ENCODE measurements at places on chromosomes 2 and 18. TPM values are rescaled to one million over a fixed set of nuclear protein-coding genes. Genes with fewer than 3 reads are reported as not detected.

GRCh38 chr18:402129-402528 lies 98.4 kb downstream of the COLEC12 start:
- no peak for DNase-seq

Gene HJURP
- 13.2 TPM for total RNA-seq

DNA sequence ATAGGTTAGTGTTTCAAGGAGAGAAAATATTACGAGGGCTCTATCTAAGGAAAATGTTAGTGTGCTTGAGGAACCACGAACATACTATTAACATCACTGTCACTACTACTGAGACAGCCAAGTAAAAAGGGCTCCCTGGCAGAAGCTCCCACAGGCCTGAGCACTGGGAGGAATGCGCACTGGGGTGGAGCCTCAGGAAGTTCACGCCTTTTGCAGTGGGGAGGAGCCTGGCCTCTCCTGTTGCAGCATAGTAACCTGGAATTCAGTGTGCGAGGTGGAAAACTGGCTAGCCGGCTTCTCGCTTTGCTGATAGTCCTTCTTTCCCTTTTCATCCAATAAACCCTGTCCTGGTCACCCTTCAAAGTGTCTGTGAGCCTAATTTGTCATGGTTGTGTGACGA lies 250.3 kb downstream of the ERBB4 start:
- DNase-seq, result no peak

- DNase-seq, result no peak
Observed at GRCh38 chr2:120748310-120748709, 12.6 kb downstream of the GLI2 start.

Gene UGT1A9
- total RNA-seq, result not detected

Gene UPP2
- not detected for total RNA-seq

DNA sequence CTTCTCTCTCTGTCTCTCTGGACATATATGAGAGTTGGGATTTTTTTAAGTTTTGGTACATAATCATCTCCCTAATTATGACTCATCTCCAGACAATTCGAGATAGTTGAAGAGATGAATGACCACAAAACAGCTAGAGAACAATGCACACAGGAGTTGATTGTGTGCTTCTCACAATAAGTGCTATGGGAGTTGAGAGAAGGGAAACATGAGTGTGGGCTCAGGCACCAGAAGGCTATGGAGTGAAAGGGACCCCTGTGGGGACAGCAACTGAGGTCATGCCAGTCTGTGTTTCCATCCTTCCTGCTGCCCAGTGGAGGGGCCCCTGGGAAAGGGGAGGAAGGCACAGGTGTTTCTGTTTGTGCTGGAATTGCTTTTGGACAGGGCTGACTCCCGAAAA lies 6.5 kb upstream of the YWHAQ start:
- DNase-seq, result peak; percentile 79

Gene REG3G
- total RNA-seq, result not detected

Gene GCG
- not detected for total RNA-seq

DNA sequence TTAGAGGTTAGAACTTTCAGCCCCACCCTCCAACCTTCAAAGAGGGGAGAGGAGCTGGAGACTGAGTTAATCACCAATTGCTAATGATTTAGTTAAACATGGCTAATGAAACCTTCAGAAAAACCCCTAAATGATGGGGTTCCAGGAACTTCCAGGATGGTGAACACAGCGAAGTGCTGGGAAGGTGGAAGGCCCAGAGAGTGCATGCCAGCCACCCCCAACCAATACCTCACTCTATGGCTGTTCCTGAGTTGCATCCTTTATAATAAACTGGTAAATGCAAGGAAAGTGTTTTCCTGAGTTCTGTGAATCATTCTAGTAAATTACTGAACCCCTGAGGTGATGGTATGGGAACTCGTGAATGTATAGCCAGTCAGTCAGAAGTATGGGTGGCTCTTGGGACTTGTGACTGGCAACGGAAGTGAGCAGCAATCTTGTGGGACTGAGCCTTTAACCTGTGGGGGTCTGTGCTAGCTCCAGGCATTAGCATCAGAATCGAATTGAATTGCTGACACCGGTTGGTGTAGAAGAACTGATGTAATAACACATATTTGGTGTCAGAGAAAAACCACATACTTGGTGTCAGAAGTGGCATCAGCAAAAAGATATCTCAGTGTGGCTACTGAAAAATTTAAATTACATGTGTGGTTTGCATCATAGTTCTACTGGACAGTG lies 37.4 kb downstream of the NPHP1 start:
- peak; percentile 20 for DNase-seq

DNA sequence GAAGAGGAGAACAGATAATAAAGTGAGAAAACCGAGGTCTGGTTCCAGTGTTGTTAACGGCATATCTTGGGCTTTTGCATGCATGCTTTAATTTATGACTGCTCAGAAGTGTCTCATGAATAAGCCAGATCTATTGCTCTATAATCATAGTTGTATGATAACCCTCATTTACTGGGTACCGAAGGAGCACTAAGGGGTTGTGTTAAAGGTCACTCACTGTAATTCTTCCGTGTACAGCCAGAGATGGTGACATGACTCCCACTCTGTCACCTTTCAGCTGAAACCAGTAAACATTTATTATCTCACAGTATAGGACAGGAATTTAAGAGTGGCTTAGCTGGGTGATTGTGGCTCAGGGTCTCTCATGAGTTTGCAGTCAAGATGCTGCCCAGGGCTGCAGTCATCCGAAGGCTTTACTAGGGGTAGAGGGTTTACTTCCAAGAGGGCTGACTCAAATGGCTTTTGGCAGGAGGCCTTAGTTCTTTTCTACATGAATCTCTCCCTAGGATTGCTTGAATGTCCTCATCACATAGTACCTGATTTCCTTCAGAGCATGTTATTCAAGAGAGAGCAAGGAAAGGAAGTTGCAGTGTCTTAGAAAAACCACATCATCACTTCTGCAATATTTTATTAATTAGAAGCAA lies 107.0 kb downstream of the NAB1 start:
- DNase-seq, result peak; percentile 56

- no peak for DNase-seq
Observed at GRCh38 chr18:53115876-53116585, 776.0 kb downstream of the DCC start.

DNA sequence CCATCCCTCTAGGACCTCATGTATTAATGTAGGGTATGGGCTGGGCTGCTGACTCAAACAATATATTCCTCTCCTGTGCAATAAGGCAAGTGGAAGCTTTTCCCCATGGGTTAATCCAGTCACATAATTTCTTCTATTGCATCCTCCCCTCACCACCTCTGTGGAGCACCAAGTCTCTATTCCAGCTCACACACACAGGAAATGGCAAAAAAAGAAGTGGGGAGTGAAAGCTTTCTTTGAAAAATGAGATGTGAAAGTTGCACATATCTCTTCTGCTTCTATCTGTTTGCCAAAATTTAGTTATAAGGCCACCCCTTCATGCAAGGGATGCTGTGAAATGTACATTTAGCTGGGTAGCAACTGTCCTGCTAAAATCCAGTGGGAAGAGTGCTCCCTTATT lies 121.3 kb downstream of the CDC42EP3 start:
- no peak for DNase-seq

Gene PLEK
- total RNA-seq, result not detected

GRCh38 chr18:7741640-7742039 lies 174.5 kb downstream of the PTPRM start:
- no peak for DNase-seq

DNA sequence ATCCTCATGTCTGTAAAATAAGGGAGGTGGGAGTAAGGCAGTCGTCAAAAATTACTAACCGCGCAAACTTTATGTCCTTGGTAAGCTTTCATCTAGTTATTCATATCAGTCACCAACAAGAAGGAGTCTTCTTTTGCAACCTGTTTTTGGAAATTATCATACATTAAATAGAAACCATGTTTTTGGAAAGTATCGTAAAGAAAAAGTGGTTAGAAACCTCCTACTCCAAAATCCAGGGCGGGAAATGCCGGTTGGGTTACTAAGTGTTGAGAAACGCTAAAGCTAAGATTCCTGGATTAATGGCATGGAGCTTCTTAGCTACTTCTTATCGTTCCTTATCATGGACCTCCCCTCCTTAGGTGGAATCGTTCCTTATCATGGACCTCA lies 778 bp downstream of the BBS5 start:
- DNase-seq, result peak; percentile 61

DNA sequence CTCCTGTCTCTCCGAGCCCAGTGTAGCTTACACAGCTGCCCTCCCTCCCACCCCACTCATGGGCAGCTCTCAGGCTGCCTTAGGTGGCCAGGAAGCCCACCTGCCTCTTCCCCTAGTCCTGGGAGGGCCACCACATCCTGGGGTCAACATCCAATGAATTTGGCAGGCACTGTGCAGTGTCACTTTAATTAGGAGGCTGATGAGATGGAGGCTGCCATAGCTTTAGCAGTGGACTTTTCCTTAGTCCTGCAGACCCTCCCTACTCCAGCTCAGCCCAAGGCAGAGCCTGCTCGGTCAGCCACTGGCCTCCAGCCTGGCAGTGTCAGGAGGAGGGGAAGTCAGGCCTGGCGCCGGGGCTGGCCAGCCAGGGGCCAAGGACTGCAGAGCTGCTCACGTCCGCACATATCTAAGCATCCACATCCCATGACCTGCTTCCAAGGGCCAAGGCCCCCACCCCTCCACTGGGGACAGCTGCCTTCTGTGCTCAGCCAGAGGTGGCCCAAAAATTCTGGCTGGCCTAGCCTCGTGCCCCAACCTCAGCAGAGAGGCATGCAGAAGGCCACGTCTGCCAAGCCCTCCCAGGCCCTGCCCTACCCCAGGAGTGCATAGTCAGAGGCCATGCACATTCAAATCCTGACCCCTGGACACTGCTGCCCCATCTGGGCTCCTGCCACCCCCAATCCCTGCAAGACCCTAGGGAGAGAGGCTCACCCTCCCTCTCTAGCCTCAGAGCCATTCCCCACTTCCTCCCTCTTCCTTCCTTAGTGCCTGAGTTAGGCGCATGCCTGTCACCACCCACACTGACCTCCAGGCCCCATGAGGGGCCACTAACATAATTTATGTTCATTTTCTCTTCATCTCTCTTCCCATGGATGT lies 33.1 kb downstream of the ADRA2B start:
- DNase-seq, result no peak

Gene ITGA6
- 47.7 TPM for total RNA-seq

Gene FBXO48
- 0.38 TPM for total RNA-seq

Gene LINC00305
- total RNA-seq, result not detected

Gene ABHD1
- total RNA-seq, result not detected

Gene FAP
- 269 TPM for total RNA-seq

Gene IL1B
- 0.86 TPM for total RNA-seq

- no peak for DNase-seq
Observed at GRCh38 chr2:4358837-4359236, 655.5 kb downstream of the DCDC2C start.

GRCh38 chr18:24633121-24633520 lies 172.7 kb downstream of the HRH4 start:
- peak; percentile 72 for DNase-seq

GRCh38 chr18:51651761-51652160 lies 454.3 kb upstream of the MEX3C start:
- no peak for DNase-seq

Gene CFAP210
- not detected for total RNA-seq

DNA sequence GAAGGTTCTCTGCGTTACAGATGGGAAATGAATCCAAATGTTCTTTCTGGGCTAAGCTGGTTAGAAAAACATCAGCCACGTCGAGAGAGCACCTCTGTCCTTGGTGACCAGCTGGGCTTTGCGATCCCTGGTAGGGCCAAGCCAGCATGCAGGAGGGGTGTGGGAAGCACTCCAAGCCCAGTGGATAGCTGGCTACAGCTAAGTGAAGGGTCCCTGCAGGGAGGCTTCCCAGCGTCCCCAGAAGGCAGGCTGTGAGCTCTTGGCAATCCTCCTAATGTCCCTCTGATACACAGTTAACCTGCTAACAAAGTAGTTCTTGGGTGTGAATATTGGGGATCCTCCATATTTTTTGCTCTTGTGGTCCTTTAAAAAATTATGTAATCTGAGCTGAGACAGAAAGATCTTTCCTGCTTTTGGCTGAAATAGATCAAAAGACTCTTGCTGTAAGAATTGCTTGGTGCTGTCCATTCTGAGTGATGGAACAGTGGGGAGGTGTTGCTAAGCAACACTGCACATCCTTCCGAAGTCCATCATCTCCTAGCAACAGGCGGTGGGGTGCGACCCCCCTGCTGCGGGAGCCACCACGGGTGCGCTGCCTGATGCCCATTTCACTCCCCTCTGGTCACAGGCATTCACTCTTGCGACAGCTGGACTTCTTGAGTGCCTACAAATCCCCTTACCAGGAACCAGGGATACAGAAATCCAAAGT lies 88.5 kb upstream of the UXS1 start:
- DNase-seq, result no peak

- peak; percentile 92 for DNase-seq
Observed at GRCh38 chr2:102355526-102356380, at the start of gene IL18R1. TSS of gene IL18R1 (plus strand) at chr2:102355796. CDS start at chr2:102362661, 6,865 bp downstream.

GRCh38 chr2:200377355-200378336 lies 71.2 kb downstream of the SPATS2L start:
- no peak for DNase-seq

GRCh38 chr18:56431551-56431950 lies 206.8 kb downstream of the TXNL1 start:
- no peak for DNase-seq

GRCh38 chr2:10912076-10912731 lies 470 bp downstream of the KCNF1 start:
- DNase-seq, result peak; percentile 42

Gene CERKL
- not detected for total RNA-seq

Gene LOXHD1
- not detected for total RNA-seq

Gene TUBA3E
- not detected for total RNA-seq

GRCh38 chr2:130391058-130391871 lies 35.4 kb downstream of the PTPN18 start:
- peak; percentile 89 for DNase-seq

DNA sequence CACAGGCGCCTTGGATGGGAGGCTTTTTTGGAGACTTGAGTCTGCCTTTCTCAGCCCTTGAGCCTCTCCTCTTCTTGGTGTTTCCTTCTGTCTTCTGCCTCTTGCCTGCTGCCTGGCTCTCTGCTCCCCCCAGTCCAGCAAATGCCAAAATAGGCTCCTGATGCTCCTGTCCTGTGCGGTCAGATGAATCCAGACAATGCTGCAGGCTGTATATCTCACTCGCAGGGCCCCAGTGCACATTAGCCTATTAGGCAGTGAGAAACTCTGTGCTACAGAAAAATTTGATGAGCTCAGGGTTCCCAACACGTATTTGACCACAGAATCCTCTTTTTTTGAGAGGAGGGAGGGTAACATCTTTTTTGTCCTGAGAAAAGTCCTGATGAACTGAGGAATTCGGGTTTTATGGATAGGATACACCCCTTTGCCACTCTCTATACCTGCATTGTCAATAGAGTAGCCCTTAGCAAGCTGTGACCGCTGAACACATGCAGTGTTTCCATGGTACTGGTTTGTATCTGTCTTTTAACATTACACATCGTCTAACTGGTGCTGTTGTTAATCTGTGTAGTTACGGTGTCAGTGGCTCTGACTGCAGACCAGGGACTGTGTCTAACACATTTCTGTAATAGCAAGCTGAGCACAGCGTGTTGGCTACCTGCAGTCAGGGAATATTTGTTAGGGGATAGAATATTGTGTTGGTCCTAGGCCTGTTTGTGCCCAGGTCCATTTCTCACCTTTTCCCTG lies 50.8 kb downstream of the FAM228A start:
- no peak for DNase-seq
